ENCODE measurements at places on chromosomes 5 and 9.

DNA sequence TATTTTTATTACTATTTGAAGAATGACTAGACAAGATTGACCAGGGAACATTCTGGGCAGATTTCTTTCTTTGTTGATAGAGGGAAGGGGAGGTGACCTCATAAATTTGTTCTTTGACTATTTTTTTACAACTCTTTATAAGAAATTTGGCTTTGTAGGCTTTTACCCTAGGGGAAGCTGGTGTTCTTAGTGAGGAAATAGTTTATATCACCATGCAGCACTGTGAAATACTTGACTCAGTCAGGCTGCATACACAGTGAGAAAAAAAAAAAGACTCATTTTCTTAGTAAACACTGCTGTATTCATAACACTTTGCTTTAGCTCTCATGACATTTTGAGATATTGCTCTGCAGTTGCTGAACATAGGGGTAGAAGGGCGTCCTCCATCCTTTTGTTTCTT, 336.6 kb upstream of the PIK3R1 start:
- DNase-seq: no peak

DNA sequence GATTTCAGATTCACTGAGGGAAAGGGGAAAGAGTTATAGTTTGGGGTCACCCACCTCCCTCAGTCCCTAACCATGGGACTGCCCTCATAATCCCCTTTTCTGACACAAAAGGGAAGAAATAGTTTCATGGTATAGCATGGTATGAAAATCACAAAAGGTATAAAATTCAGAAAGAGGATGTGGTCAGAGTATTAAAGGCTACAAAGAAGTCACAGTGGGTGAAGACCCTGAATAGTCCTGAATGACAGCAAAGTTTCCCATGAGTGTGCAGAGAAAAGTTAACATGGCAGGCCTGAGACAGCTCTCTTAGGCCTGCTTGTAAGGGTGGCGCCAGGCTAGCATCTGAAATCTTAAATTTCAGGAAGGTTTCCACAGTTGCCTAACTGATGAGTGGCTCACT, 290.6 kb upstream of the ZNF608 start:
- no peak for DNase-seq

- no peak for DNase-seq
Observed at GRCh38 chr5:89441965-89442364, 559.0 kb upstream of the MEF2C start.

DNA sequence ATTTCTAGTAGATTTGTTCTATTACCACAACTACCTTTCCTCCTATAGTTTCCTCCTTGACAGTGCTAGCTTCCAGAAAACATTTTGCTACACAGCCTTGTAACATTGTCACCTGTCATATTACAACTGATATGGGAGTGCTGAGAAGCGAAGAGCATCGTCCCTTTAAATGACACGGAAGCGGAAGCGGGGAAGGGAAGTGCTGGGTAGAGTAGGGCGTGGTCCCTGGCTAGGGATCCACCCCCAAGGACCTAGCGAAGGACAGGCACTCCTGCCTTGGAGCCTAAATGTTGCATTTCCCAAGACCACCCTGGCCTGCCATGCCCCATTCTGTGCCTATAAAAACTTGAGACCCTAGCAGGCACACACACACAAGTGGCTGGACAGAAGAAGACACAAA, 57.4 kb upstream of the RANBP6 start:
- DNase-seq: no peak

GRCh38 chr9:37542895-37543294, 33.3 kb downstream of the FBXO10 start:
- no peak for DNase-seq

- DNase-seq: no peak
Observed at GRCh38 chr9:4833781-4834560, 41.2 kb downstream of the RCL1 start.

DNA sequence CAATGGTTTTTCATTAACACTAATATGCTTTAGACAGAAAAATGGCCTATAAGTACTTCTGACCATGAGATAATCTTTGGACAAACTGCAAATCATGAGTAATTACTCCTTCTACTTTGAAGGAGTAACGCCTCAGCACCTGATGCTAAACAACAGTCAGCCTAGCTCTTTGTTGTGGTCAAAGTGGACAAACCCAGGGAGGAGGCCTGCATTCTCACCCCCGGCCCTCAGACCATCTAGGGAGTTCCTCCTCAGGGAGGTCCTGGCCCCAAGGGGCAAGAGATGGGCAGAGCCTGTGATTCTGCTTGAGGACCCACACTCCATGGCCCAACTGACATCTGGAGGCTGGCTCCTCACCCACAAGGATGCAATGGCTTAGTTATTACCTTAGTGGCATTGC, 48.2 kb upstream of the ANGPTL2 start:
- DNase-seq: no peak

DNA sequence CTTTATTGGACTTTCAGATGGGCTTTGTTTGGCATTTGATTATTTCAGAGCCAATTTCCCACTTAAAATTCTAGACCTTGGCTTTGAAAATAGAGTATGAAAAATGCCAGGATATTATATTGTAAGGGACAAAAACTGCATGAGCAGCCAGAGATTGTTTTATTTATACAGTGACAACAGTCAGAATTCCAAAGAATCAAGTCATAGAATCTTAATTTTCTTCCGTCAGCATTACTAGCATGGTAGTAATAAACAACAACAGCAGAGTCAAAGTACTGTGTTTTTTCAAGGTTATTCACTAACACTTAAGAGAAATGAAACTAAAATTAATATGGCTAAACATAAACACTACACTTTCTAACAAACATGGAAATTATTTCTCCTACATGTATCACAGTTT, 52.2 kb downstream of the MLLT3 start:
- DNase-seq: no peak

DNA sequence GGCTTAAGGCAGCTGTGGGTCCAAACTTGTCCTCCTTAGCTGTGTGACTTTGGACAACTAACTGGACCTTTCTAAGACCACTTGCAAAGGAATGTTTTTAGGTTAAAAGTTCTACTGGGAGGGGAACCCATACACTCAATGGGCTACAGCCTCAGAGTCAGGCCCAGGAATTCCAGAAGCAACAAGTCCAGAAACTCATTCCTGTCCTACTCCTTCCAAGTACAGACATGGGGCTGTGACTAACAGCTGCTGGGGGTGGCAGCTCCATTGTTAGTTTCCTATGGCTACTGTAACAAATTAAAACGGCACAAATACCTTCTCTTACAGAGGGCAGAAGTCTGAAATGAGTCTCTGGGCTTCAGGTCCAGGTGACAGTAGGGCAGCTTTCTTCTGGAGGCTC, 12.4 kb upstream of the AKNA start:
- no peak for DNase-seq

GRCh38 chr9:32483343-32483742, 42.7 kb downstream of the RIGI start:
- DNase-seq: no peak

DNA sequence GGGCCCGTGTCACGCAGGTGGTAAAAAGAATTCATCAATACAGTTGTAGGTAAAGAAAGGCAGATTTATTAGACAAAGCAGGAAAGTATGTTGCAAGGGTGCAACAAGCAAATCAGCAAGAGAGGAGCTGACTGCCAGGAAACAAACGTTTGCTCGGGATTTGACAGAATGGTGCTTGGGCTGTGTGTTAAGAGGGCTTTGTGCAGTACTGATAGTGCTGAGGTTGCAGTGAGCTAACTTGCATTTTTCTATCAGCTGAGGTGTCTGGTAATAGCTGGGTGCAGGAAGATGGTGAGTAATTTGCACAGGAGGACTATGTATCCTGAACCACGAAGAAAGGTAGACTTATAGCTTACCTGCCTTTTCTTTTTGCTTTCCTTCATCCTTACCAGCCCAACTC, 3.9 kb upstream of the RARS1 start:
- no peak for DNase-seq

- DNase-seq: peak; percentile 70
Observed at GRCh38 chr9:99076483-99077171, 28.3 kb upstream of the TGFBR1 start.

- no peak for DNase-seq
Observed at GRCh38 chr5:132065951-132066701, 5.7 kb downstream of the IL3 start.

GRCh38 chr5:109959652-109960051, 269.9 kb downstream of the MAN2A1 start:
- no peak for DNase-seq

DNA sequence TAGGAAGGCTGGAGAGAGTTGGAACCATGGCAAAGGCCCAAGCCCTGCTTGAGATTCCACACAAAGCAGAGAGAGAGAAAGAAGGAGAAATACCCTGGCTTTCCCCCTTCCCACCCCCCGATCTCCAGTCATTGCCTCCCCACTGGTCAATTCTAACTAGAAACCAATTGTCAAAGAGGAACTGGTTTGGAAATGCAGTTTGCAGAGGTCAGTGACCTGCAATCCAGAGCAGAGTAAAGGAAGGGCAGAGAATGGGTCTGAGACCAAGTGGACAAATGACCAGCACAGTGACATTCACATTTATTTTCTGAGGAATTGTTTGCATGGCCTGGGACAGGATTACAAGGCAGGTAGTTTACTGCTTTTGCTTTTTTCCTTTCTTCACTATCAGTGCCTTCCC, 37.5 kb upstream of the ZFYVE16 start:
- DNase-seq: no peak

DNA sequence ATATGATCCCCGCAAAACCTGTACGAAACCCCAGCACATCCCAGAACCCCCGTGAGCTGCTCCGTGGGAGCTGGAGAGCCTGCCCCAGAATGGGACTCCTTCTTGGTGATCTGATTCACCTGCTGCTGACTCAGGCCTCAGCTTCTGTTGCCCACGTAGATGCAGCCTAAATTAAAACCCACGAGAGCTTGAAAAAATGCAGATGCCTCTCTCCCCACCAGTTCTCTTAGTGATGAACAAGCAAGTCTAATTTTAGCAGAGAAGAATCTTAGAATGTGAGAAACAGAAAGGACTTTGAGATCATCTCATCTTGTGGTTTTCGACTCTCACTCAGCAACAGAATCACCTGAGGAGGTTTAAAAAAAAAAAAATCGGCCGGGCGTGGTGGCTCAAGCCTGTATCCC, 57.6 kb downstream of the TMOD1 start:
- DNase-seq: no peak

- DNase-seq: no peak
Observed at GRCh38 chr5:37850226-37850865, 10.5 kb upstream of the GDNF start.

- no peak for DNase-seq
Observed at GRCh38 chr9:2638871-2639673, 17.5 kb downstream of the VLDLR start.

DNA sequence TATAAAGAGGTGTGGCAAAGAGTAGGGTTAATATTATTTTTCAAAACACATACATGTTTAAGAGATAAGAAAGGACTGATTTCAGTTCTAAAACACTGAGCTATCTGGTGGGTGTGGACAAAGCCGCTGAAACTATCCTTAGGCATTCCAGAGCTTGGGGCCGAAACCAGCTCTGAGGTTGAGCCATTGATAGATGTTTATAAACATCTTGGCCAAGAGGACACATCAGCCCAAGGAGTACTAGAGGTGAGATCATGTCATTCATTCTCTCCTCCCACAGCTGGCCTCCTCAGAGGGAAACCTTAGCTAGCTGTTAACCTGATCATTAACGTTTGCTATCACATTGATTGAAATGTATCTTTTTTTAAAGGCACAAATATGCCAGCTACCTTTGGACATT, 89.9 kb downstream of the NLN start:
- DNase-seq: no peak

DNA sequence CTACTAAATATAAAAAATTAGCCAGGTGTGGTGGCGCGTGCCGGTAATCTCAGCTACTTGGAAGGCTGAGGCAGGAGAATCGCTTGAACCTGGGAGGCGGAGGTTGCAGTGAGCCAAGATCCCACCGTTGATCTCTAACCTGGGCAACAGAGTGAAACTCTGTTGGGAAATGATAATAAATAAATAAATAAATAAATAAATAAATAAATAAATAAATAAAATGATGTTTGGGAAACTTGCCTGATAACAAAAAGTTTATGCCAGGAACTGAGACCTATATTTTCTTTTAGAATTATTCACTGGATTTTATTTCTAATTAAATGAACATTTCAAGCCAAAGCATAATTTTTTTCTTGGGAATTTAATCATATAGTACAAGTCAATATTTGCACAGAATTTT, 189.3 kb upstream of the CTNND2 start:
- no peak for DNase-seq

DNA sequence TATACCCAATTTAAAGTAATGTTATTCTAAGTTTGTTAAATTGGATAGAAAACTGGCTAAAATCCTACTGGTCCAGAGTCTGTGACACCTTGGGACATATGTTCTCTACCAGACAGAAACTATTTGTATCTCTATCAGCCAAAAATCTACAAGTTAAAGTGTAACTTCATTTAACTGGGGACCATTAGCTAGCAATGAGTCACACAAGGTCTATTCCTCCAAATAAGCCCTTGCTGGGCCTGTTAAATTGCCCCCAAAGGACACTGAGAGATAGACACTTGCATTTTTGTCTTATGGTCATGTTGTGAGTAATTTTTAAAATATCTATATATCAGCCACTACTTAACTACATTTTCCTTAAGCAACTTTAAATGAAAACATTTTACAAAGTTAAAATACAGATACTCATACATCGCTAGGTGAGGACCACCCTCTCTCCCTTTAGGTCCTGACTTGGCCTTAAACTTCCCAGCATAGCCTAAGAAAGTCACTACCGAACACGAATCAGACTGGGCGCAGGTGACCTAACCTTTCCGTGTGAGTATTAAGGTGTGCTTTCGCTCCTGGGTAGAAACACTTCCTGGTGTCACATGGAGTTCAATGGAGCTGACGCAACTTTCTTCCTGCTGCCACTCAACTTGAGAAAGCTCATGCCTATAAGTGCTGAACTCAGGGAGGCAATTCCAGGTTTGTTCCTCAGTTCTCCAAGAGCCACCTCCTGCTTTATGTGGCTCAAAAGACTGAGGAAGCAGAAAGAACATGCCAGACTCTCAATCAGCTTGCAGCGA, 249.1 kb downstream of the DIRAS2 start:
- DNase-seq: no peak

DNA sequence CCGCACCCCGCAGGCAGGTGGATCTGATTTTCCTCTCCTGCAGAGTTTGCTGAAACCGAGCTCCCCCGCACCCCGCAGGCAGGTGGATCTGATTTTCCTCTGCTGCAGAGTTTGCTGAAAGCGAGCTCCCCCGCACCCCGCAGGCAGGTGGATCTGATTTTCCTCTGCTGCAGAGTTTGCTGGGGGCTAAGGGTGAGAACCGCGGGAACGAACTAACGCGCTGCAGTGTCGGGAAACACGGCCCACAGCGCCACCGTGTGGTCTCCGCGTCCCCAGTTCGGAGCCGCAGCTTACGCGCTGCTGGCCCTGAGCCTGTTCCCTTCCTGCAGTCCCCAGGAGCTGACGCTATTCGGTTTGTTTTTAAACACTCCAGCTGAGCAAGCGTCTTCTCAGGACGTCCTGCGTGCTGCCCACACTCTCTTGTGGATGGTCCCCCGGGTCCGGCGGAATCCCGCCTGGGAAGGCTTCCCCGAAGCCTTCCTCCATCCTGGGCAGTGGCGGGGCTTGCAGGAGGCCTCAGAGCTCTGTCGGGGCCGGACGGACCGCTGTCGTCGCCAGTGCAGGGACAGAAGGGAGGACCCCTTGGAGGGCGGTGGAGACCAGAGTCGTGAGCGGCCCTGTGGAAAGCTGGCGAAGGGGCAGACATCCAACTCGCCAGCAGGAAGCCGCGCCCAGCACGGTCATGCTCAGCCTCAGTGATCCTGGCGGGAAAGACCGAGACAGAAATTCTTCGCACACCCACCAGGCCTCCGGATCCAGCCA, 121.2 kb upstream of the LPCAT1 start:
- peak; percentile 81 for DNase-seq
